ENCODE measurements at places on chromosomes 3 and 15.

DNA sequence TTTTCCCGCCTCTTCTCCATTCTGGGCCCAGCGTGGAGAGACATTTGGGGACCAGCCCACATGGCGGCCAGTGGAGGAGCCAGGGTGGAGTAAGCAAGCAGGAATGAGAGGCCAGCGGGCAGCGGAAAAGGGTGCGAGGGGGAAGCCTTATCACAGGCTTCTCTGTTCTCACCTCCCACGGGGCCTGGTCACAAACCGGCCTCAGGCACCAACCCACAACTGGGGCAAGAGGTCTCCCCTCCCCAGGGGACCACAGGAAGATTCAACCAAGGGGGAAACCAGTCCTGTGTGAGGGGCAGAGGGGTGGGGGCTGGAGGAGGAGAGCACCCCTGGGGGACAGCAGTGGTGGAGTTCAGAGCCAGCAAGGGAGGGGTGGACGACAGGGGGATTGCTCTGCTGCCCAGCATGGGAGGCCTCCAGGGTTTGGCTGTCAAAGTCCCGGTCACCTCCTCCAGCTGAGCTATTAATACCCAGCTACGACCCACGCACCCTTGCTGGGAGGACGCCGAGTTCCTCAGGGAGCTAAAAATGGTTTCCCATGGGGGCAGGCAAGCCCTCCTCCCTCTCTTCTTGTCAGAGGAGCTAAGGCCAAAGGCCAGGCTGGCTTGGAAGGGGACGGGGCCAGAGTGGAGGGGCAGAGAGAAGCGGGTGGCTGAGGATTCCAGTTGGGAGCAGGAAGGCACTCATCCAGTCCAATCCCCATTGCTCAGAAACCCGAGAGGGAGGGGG lies 23.8 kb upstream of the RPL29 start:
- DNase-seq, result no peak

DNA sequence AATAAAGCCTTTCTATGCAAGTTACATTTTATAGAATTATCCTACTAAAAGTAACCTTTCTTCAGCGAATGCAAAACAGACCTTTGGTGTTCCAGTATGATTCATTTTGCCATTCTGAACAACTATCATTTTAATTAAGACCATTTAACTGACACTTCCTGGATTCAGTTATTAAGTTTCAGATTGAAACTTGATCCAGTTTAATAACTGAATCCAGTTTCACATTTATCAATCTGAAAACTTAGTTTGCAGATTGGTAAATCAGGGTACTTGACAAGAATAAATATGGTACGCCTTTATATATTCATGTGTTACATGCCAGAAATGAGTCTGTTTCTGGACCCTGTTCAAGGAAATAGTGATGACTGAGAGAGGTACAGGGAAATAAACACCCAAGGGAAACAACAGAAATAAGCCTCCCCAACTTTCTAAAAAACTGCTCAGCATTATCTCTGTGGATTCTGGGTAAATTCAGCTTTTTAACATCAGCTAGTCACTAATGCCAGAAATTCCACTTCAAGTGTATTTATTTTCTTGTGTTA lies 23.3 kb upstream of the NFKBIZ start:
- no peak for DNase-seq

DNA sequence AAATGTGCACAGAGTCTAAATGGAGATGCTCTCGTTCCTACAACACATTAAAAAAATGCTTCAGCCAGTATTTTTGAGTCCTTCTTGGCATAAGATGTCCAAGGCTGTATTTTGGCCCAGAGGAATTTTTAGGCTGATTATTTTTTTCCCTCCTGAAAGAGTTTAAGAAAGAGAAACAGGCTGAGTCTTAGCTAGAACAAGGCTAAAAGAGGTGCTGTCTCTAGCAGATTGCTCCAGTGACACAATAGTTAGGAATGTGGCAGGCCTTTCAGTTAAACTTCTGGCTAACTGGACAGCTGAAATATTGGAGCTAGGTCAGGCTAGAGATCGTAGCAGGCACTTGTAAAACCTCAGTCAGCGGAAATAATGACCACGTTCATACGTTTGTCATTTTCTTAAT lies 271.4 kb upstream of the RARB start:
- DNase-seq, result no peak

DNA sequence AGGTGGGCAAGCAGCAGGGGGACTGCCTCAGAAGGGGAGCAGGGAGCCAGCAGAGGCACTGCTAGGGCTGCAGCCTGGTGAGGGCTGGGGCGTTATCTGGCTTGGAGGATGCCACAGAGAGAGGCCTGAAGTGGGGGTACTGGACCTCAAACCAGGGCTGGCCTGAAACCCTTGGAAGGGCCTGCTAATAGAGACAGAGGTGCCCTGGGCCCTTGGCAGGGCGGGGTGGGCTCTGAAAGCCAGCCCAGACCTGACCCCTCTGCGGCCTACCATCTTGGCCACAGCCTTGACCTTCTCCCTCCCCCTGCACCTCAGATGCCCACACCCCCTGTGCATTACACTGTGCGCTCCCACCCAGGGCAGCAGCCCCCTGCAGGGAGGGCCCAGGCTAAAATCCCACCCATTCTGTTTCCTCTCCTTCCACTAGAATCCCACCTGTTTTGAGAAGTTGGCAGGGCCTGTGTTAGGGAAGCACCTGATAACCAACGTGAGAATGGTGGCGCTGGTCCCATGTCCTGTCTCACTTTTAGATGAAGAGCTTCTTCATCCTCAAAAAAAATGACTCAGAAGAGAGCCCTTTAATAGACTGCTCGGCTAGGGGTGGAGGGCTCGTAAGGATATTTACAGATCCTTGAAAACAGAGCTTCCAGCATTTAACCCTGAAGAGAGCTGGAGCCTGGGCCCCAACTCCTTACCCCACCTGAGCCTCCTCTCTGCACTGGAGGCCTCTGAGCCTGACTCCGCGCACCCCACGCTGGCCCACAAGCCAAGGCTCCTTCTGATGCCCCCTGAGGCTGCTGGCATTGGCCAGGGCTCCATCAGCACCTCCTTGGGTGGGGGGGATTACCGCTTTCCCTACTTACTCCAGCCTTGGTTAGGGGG lies 29.8 kb downstream of the LOXL1 start:
- no peak for DNase-seq

GRCh38 chr3:125035217-125035616 lies 20.6 kb downstream of the HEG1 start:
- DNase-seq, result no peak

- DNase-seq, result peak; percentile 99
These were observed at the start of gene NISCH for GRCh38 chr3:52455283-52456168. Gene NISCH, plus strand, starts transcription at chr3:52455604. Its CDS starts 38 bp downstream, at chr3:52455642.

DNA sequence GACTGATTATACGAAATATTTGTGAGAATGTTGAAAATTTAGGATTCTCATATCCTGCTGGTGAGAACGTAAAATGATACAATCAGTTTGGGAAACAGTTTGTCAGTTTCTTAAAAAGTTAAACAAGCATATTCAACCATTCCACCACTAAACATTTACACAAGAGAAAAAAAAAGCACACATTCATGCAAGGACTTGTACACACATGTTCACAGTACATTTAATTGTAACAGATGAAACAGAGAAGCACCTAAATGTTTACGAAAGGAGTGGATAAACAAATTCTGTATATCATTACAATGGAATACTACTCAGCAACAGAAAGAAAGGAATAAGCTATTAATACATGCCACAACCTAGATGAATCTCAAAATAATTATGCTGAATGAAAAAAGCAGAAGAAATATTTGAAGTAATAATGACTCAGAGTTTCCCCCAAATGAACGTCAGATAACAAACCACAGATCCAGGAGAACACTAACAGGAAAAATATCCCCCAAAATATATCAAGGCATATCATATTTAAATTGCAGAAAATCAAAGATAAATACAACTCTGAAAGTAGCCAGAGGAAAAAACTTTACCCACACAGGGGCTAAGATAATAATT lies 14.3 kb downstream of the ANKRD28 start:
- DNase-seq, result no peak

- DNase-seq, result no peak
These were observed 28.6 kb downstream of the TGFBR2 start for GRCh38 chr3:30634761-30635735.

GRCh38 chr3:64675687-64676247 lies 12.0 kb downstream of the ADAMTS9 start:
- no peak for DNase-seq

- no peak for DNase-seq
These were observed 4.6 kb downstream of the ATP11B start for GRCh38 chr3:182797876-182798275.

DNA sequence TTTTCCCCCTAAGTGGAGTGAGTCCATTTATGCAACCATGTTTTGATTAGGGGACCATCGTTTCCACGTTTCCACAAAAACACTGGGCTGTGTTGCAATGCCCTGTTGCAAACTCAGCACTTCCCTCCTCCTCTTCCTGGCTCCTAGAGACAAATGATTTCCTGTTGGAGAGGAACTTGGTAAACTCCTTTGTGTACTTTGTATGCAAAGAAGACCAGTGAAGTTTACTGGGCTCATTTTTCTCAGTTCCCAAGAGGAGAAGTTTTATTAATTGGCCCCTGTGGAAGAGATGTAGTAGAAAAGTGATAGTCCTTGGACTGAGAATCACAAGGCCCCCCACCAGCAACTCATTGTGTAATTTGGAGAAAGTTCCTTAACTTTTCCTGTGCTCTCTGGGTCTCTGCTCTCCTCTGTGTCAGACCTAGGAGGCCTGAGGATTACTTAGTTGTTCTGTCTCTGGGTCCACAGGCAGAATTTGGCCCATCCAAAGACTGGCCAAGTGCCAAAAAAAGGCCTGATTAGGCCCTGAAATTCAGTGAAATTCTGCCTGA lies 95.0 kb downstream of the ATG7 start:
- DNase-seq, result no peak

GRCh38 chr3:42292009-42292408 lies 26.0 kb upstream of the CCK start:
- no peak for DNase-seq

- DNase-seq, result no peak
These were observed 46.5 kb downstream of the NEK10 start for GRCh38 chr3:27322634-27323033.

GRCh38 chr3:23832523-23832922 lies 26.8 kb downstream of the UBE2E1 start:
- DNase-seq, result no peak

- DNase-seq, result no peak
These were observed 41.2 kb upstream of the BCL2A1 start for GRCh38 chr15:80012060-80012726.

DNA sequence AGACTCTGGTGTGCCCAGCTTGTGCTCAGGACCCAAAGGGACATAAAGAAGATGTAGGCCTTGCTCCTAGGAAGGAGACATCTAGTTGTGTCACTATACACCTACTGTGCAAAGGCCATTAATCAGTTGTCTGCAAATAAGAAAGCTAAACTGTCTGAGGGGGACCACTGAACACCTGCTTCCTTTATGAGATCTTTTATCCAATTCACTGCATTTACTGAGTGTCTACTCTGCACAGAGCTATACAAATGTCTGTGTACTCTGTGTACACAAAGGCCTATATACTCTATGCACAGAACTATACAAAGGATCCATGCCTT lies 124.8 kb downstream of the CTNNB1 start:
- DNase-seq, result no peak

DNA sequence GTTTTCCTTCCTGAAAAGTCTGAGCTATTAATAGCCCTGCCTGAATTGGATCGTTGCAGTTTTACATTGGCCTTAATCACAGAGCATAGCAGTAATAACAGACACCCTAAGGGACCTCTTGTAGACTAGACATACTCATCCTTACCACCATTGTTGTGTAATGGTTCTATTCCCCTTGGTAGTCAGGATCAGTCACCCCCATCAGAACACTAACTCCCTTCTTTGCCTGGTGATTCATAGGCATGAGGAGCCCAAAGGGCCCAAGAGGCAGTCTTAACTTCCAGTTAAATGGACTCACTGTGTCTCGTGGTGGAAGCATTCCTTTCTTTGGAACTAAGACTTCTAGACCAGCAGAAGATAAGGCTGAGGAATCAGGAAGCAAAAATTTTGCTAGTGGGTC lies 20.2 kb downstream of the CGGBP1 start:
- DNase-seq, result no peak
